A549 treated with GW870086 at 1 μM for 4 hours (cell line): ENCODE measurements at places on chromosomes 6 and 20. TPM values are rescaled to one million over a fixed set of nuclear protein-coding genes. Genes with fewer than 3 reads are reported as not detected.

The NECAB3 gene
- total RNA-seq: 8.0 to 12.7 TPM (median 12.3 TPM) in 5 replicates

The C4A gene
- total RNA-seq: 0.87 to 1.7 TPM (median 0.93 TPM) in 5 replicates

The SEL1L2 gene
- total RNA-seq: not detected in 5 replicates

The QKI gene
- 30.0 to 60.2 TPM (median 48.8 TPM) in 5 replicates for total RNA-seq

The SOBP gene
- total RNA-seq: 0.69 to 1.3 TPM (median 0.84 TPM) in 5 replicates

The PGC gene
- not detected in 5 replicates for total RNA-seq

The PAX1 gene
- not detected in 5 replicates for total RNA-seq
